ENCODE measurements at places on chromosomes 7 and 10. TPM values are rescaled to one million over a fixed set of nuclear protein-coding genes. Genes with fewer than 3 reads are reported as not detected.
A peak's percentile ranks its signal among the peaks of the same experiment; 100 is the strongest.

DDC gene
- not detected for total RNA-seq

TNPO3 gene
- 25.3 TPM for total RNA-seq

OPALIN gene
- total RNA-seq: not detected

PLXDC2 gene
- total RNA-seq: 18.7 TPM

UBE2D1 gene
- 51.1 TPM for total RNA-seq

ACSM6 gene
- not detected for total RNA-seq

TRPV5 gene
- total RNA-seq: not detected

CYP3A7 gene
- not detected for total RNA-seq

CHN2 gene
- total RNA-seq: 22.3 TPM

PON1 gene
- total RNA-seq: not detected

GRCh38 chr7:159149488-159149887 is 4.8 kb upstream of the VIPR2 start:
- H3K4me1 ChIP-seq: peaks cover 6% of the 10 kb centered on the region
- no peaks in the 10 kb centered on the region for H3K27me3 ChIP-seq
- DNase-seq: no peak
- H3K4me3 ChIP-seq: no peak overlapping the region
- H3K36me3 ChIP-seq: no peaks in the 10 kb centered on the region
- H3K27ac ChIP-seq: no peak overlapping the region

GRCh38 chr10:43131256-43131655 is 7.0 kb upstream of the CSGALNACT2 start:
- H3K27ac ChIP-seq: no peak overlapping the region
- H3K4me3 ChIP-seq: no peak overlapping the region
- H3K4me1 ChIP-seq: no peaks in the 10 kb centered on the region
- no peaks in the 10 kb centered on the region for H3K36me3 ChIP-seq
- DNase-seq: no peak

DNA sequence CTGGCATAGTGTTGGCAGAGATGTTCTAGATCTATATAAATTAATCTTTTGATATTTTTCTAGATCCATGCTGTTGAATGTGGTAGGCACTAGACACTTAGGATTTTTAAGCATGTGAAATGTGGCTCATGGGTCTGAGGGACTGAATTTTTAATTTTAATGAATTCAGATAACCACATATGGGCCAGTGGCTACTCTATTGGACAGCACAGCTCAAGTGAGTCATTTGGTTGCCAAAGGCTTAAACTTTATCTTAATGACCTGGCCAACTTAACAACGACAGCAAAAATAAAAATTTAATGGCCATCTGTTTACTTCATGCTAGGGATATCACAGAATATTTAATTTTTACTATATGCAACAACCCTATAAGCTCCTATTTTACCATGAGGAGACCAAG is 61.4 kb downstream of the CDK14 start:
- peaks cover 35% of the 10 kb centered on the region for H3K4me1 ChIP-seq
- no peak overlapping the region for H3K4me3 ChIP-seq
- H3K27ac ChIP-seq: no peak overlapping the region
- no peak for DNase-seq
- H3K36me3 ChIP-seq: no peaks in the 10 kb centered on the region

GRCh38 chr10:59905731-59906416 is 482 bp downstream of the CCDC6 start:
- H3K27me3 ChIP-seq: no peaks in the 10 kb centered on the region
- DNase-seq: peak; percentile 65
- H3K36me3 ChIP-seq: no peaks in the 10 kb centered on the region

DNA sequence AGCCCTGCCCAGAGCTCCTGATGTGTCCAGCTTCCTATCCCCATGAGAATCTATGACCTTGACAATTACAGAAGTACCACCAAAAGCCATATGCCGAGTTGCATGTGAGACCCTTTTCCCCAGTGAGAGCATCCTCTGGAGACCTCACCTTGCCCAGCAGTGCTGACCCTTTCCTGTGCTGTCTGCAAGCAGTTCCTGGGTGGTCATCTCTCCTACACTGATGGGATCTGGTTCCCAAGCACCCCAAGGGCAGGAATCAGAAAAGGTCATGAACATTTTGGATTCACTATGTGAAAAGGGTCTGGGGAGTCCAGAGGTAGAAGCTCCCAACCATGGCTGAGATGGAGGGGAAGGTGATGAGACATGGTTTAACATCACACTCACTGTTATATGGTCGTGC is 18.2 kb downstream of the SFTPD start:
- no peak for DNase-seq
- H3K4me3 ChIP-seq: no peak overlapping the region
- H3K4me1 ChIP-seq: peaks cover 4% of the 10 kb centered on the region
- no peaks in the 10 kb centered on the region for H3K36me3 ChIP-seq

- no peaks in the 10 kb centered on the region for H3K36me3 ChIP-seq
- peak; percentile 24 for DNase-seq
- H3K4me1 ChIP-seq: peaks cover 65% of the 10 kb centered on the region
- no peak overlapping the region for H3K4me3 ChIP-seq
- H3K27me3 ChIP-seq: no peaks in the 10 kb centered on the region
These were observed 204.7 kb downstream of the TAX1BP1 start for GRCh38 chr7:27944643-27945042.

DNA sequence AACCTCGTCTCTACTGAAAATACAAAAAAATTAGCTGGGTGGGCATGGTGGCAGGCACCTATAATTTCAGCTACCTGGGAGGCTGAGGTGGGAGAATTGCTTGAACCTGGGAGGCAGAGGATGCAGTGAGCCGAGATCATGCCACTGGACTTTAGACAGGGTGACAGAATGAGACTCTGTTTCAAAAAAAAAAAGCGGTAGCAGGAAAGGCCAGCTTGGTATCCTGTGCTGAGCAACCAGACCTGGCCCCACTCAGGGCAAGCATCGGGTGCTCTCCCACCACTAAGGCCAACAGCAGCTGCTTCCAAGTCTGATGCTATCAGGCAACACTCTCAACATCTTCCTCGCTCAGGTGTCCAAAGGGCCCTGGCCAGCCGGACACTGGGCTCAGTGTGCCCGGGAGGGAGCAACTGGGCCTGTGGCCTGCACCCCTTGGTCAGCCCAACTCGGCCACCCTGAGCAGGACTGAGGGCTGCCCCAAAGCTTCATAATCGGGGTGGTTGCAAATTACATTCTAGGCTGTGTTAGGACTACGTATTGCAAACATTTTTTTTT is 44.3 kb upstream of the MSMB start:
- no peaks in the 10 kb centered on the region for H3K27me3 ChIP-seq
- H3K36me3 ChIP-seq: no peaks in the 10 kb centered on the region
- no peaks in the 10 kb centered on the region for H3K4me1 ChIP-seq

DNA sequence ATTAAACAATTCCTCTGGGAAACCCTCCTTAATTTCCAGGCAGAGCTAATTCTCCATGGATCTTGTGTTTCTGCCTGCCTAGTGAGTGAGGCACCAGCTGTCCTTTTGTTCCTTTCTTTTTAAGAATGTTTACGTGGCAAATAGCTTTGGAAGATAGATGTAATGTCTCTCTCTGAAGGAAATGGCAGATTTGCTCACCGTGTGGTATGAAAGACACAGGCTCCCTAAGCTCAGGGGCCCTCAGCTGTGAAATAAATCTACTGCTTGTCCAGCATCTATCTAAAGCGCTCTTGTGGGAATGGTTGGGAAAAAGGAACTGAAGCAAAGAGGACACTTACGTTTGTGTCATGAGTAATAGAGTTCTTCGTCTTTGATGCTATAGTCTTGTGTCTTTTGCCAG is 64.6 kb downstream of the FAS start:
- H3K4me3 ChIP-seq: no peak overlapping the region
- H3K36me3 ChIP-seq: no peaks in the 10 kb centered on the region
- no peaks in the 10 kb centered on the region for H3K27me3 ChIP-seq
- peak overlapping the region; percentile 2 for H3K27ac ChIP-seq
- H3K4me1 ChIP-seq: no peaks in the 10 kb centered on the region

DNA sequence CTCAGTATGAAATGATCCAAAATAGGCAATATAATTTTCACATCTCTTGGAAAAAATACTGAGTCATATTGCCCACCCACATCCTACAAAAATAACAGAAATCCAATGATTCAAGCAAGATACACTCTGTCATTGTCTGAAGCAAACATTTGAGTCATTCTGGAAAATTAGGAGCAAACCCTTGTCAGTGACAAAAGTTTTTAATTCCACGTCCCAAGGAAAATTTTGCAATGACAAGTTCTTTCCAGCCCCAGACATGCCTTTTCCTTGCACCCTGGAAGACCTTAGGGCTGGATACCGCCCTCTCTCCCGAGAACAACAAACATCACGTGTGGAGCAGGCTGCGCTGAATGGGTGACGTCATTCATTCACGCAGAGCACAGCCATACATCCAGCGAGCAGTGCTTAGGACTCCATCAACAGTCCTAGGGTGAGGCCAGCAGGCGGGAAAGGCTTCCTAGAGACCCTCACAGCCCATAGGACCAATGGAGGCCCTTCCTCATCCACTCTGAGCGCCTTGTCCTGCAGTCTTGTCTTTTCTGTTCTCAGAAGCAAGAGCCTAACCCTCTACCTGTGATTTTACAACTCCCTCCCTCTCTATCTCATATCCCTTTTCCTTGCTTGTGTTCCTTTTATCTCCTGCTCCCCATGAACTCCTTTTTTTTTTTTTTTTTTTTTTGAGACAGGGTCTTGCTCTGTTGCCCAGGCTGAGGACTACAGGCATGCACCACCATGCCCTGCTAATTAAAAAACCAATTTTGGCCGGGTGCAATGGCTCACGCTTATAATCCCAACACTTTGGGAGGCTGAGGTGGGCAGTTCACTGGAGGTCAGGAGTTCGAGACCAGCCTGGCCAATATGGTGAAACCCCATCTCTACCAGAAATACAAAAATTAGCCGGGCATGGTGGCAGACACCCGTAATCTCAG is 23.5 kb upstream of the KDM7A start:
- no peaks in the 10 kb centered on the region for H3K27me3 ChIP-seq
- H3K36me3 ChIP-seq: no peaks in the 10 kb centered on the region
- peak overlapping the region; percentile 29 for H3K27ac ChIP-seq
- DNase-seq: peak; percentile 33
- H3K4me1 ChIP-seq: no peaks in the 10 kb centered on the region

DNA sequence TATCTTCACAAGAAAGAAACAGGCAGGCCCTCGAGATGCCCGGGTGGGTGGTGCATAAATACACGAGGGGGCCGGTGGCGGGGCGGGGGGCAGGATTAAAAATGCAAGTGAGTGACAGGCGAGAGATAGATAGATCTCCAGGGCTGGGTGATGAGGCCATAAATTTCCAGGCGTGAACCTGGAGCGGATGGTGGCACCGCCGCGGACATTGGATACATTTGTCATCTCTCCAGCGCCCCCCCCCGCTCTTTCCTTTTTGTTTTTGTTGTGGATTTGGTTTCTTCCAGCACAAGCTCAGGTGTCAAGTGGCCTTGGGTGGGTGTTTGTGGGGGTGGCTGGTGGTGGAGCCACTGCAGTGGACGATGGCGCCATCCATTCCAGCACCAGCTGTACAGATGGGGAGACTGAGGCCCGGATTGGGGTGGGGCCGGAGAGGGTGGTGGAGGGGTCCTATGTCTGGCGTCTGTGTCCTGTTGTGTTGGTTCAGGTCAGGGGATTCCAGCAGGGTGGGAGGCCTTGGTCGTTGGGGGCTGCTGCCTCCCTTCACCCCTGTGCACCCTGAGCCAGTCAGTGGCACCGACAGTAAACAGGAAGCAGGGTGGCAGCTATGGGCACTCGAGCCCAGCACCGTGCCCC is 2.9 kb downstream of the ELFN1 start:
- H3K4me1 ChIP-seq: peaks cover 10% of the 10 kb centered on the region
- no peak overlapping the region for H3K4me3 ChIP-seq
- no peaks in the 10 kb centered on the region for H3K36me3 ChIP-seq

- H3K27ac ChIP-seq: no peak overlapping the region
- H3K27me3 ChIP-seq: no peaks in the 10 kb centered on the region
- no peaks in the 10 kb centered on the region for H3K4me1 ChIP-seq
- no peak for DNase-seq
- H3K36me3 ChIP-seq: no peaks in the 10 kb centered on the region
- no peak overlapping the region for H3K4me3 ChIP-seq
These were observed 64.4 kb downstream of the ASB13 start for GRCh38 chr10:5601826-5602495.

- no peaks in the 10 kb centered on the region for H3K4me1 ChIP-seq
- no peaks in the 10 kb centered on the region for H3K27me3 ChIP-seq
- no peak overlapping the region for H3K4me3 ChIP-seq
- H3K36me3 ChIP-seq: no peaks in the 10 kb centered on the region
- no peak for DNase-seq
These were observed 293.4 kb downstream of the CTNNA3 start for GRCh38 chr10:67402620-67403019.

GRCh38 chr10:124579011-124579399 is 117.4 kb downstream of the LHPP start:
- peak; percentile 14 for DNase-seq
- no peaks in the 10 kb centered on the region for H3K4me1 ChIP-seq
- no peak overlapping the region for H3K27ac ChIP-seq
- H3K4me3 ChIP-seq: no peak overlapping the region
- no peaks in the 10 kb centered on the region for H3K27me3 ChIP-seq
- H3K36me3 ChIP-seq: no peaks in the 10 kb centered on the region

GRCh38 chr7:29013082-29013695 is 55.1 kb upstream of the TRIL start:
- H3K27me3 ChIP-seq: no peaks in the 10 kb centered on the region
- no peak overlapping the region for H3K4me3 ChIP-seq
- H3K27ac ChIP-seq: no peak overlapping the region
- peaks cover 28% of the 10 kb centered on the region for H3K4me1 ChIP-seq
- H3K36me3 ChIP-seq: no peaks in the 10 kb centered on the region
- peak; percentile 60 for DNase-seq

DNA sequence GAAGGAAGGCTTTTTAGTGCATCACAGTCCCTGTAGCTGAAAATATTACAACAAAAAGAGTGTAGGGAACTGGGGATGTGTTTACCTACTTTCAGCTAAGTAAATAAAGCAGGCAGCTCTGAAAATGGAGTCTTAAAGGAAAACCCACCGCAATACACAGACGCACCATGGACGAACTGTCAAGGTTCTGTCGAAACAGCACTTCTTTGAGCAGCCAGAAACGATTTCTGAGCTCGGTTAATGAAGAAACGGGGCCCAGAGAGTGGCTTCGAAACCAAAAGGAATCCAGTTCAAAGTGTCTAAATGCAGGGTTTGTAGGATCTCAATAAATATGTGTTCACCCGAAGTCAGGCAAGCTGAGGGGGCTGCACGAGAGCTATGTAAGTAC is 275.4 kb upstream of the NEBL start:
- no peak overlapping the region for H3K27ac ChIP-seq
- no peaks in the 10 kb centered on the region for H3K27me3 ChIP-seq
- H3K36me3 ChIP-seq: no peaks in the 10 kb centered on the region
- peak overlapping the region; percentile 65 for H3K4me3 ChIP-seq
- peaks cover 12% of the 10 kb centered on the region for H3K4me1 ChIP-seq

GRCh38 chr10:103504181-103504783 is 10.8 kb downstream of the NEURL1 start:
- peak; percentile 25 for DNase-seq
- peak overlapping the region; percentile 14 for H3K27ac ChIP-seq
- H3K4me1 ChIP-seq: no peaks in the 10 kb centered on the region
- no peak overlapping the region for H3K4me3 ChIP-seq
- no peaks in the 10 kb centered on the region for H3K36me3 ChIP-seq
- no peaks in the 10 kb centered on the region for H3K27me3 ChIP-seq

DNA sequence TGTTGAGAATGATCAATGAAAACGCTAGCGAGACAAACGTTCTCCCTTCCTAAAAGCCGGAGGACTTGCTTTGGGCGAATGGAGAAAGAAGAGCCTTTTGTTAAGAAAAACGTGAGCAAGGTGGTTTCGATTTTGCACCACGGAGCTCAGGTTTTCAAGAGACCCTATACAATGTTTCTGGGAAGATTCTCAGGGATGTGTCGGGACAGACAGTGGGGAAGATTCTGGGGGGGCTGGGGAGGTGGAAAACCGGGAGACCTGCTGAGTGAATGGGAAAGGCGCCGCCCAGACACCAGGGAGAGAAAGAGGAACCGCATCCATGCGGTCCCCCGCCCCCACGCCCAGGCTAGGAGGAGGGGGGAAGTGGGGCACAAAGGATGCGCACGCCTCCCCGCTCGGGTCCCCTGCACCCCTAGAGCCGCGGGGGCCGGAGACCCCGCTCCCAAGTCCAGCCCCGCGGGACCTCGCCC is 745 bp downstream of the YWHAG start:
- peaks cover 10% of the 10 kb centered on the region for H3K4me1 ChIP-seq
- peak overlapping the region; percentile 97 for H3K4me3 ChIP-seq
- H3K27ac ChIP-seq: peak overlapping the region; percentile 99
- no peaks in the 10 kb centered on the region for H3K27me3 ChIP-seq

Data from heart left ventricle (tissue), 16 donors.